GM04504 (cell line): ENCODE measurements at places on chromosomes 4 and X.

DNA sequence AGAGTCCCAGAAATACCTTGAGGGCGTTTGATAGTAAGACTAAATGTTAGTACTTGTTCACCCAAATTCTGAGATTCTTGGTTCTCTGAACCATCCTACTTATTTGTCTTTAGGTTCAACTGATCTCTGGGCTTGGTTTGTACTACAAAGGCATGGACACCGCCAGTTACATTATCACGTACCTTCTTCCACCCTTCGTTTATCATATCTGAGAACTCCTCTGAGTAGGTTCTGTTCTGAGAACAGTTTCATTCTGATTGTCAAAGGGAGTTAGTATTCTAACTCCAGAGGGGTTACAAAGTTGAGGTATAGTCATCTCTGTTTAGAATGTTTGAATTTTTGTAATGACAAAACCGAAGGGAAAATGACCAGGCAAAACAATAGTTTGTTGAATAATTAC lies 19.3 kb downstream of the ZFX start:
- DNase-seq = no peak

- DNase-seq = no peak
These were observed 16.0 kb downstream of the SULT1E1 start for GRCh38 chr4:69843932-69844331.

DNA sequence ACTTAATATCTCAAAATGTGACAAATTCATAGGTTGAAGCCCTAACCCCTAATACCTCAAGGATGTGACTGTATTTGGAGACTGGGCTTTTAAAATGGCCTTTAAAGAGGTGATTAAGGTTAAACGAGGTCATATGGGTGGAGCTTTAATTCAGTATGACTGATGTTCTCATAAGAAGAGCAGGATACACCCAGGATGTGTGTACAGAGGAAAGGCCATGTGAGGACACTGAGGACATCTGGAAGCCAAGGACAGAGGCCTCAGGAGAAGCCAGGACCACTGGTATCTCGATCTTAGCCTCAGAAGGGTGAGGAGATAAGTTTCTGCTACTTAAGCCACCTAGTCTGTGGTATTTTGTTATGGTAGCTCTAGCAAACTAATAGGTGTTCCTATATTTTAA lies 49.0 kb upstream of the SHISA3 start:
- no peak for DNase-seq

- no peak for DNase-seq
These were observed 880.2 kb downstream of the RAPGEF2 start for GRCh38 chr4:159983082-159983481.

GRCh38 chr4:15792974-15793373 lies 14.8 kb downstream of the CD38 start:
- no peak for DNase-seq

- no peak for DNase-seq
These were observed 228.9 kb upstream of the RPS6KA3 start for GRCh38 chrX:20495575-20495974.

- no peak for DNase-seq
These were observed 4.4 kb downstream of the CTAG2 start for GRCh38 chrX:154648931-154649330.

- DNase-seq = no peak
These were observed 250.0 kb upstream of the NDST3 start for GRCh38 chr4:117784266-117784665.

- DNase-seq = no peak
These were observed 86.0 kb downstream of the FAT4 start for GRCh38 chr4:125400756-125401155.

DNA sequence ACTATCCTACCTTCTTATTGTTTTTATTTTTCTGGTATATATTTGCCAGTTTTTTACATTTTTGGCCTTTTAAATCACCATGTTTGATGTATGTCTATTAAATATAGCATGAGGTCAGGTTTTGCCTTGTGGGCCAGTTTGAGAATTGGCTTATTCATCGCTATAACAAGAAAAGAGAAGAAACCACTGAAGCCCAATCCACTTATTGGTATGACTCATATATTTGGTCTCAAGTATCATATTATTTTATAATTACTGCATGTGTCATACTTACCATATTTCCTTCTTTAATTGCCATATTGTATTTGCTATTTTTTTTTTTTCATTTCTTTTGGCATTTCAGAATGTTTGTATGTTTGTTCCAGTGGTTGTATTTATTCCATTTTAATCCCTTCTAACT lies 99.3 kb downstream of the IRF2 start:
- no peak for DNase-seq

- no peak for DNase-seq
These were observed 825 bp upstream of the RASGEF1B start for GRCh38 chr4:81472281-81473182.

DNA sequence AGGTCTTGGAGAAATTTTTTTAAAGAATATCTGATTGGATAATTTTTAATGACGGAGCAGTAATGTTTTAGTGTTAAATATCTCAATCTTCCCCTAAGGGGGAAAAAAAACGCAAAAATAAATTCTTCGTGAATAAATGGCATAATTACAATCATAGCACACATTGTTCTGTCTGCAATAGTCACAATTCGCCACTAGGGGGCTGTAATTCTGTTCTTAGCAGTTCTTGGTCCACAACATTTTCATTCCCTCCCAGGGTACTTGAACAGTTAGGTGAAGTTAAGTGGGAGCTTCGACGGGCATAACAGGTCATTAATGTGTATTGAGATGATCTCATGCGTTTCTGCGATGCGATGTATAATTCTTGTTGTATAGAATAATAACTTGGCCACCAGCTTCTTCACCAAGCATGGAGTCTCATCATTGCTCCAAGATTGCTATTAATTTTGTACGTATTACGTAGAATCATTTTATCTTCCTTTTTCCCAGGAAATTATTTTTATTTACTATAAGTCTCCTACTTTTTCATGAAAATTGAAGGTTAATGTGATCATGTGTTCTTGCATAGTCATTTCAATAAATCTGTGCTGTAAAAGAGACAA lies 27.2 kb downstream of the HTR2C start:
- DNase-seq = no peak

- DNase-seq = no peak
These were observed 502.8 kb downstream of the CFAP47 start for GRCh38 chrX:36422368-36422767.

DNA sequence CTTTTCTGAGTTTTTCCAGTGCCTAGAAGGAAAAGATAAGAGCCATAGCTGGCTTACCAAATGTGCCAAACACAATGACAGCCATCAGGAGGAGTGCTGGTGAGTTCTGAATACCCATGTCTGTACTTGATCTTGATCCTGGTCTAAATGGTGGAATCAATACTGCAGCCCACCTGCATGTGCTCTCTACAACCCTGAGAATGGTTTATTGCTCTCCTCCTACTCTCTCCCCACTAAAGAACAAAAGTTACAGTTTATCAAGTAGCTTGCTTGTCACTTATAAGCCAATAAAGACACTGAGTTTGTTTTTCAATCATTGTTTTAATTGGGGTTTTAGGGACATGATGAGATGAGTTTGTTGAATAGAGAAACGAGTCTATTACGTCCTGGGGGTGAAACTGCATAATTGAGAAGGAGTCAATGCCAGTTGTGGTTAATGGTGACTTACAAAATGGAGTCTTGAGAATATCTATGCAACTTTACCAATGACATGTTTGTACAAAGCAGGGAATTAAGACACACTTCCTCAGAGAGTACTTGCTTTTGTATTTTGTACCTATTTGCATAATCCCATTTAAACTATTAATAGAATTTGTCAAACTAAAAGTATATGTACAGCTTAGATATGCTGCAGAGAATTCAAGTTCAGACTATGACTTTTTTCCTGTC lies 20.8 kb upstream of the CXCL3 start:
- DNase-seq = no peak

DNA sequence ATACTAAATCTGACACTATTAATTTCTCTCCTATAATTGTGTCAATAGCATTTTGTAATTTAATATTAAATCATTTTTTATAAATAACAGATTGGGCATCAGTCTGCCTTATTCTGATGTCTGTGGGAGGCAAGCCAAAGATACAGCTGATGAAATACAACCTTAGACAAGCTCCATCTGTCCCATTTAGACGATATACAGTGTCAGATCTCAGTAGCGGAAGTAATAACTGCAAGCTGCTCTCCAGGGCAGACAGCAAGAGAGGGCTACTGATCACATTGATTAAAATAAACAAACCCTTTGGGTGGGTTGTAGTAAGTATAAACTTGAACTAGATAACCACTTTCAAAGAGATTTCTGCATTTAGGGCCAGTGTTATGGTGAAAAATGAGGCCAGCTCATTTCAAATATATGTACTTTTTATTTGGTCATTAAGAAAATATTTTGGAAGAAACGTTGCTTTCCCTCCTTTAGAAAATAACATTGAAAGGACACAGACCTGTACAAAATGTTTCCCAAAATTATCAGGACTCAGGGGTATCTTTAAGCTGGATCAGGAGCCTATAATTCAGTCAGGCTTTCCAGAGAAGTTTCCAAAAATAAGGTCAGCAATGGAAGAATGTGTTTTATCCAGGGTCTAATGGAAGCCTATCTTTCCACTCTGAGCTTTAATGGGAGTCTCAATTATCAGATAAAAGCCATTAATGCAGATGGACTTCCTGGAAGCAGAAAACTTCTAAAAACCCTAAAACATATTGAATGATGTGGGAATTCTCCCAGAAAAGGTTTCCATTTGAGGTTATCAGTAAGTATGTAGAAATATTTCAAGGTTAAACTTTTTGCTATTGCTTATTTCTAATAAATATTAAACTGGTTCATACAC lies 1028.8 kb upstream of the IGFBP7 start:
- DNase-seq = no peak

GRCh38 chrX:56588397-56589188 lies 25.2 kb downstream of the UBQLN2 start:
- no peak for DNase-seq

DNA sequence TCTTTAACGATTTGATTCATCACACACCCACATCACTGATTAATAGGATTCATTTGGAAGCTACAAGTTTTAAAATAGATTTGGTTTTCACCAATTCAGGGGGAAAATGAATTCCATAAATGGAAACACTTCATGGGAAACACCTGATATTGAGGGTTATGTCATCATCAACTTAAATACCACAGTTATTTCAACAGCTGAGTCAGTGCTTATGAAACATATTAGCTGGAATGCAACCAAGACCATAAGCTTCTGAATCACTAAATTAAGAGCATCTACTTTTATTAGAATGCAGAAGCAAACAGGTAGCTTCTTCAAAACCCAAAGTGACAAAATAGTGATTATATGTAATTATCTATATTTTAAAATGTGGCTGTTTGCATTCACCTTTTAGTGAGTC lies 207.8 kb upstream of the DCAF8L1 start:
- no peak for DNase-seq

DNA sequence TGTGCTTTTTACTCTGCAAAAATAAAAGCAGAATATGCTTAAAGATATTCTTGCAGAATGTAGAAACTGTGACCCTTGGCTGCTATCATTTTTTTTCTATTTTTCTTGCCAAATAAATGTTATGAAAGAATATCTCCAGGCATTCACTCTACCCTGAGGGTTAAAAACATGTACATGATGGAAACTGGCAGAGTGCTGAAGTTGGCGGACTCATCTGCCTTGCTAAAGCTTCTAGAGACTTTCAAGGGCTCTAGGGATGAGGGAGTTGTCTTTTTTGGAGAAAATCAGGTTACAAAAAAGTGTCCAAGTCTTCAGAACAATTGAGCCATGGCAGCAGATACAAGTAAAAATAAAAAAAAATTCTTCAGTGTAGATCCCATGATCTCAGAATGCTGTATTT lies 40.5 kb upstream of the NRK start:
- DNase-seq = no peak

GRCh38 chrX:12614266-12614665 lies 176.9 kb upstream of the PRPS2 start:
- DNase-seq = no peak

- DNase-seq = peak; percentile 80
These were observed 16.1 kb downstream of the TNIP3 start for GRCh38 chr4:121148000-121148399.

DNA sequence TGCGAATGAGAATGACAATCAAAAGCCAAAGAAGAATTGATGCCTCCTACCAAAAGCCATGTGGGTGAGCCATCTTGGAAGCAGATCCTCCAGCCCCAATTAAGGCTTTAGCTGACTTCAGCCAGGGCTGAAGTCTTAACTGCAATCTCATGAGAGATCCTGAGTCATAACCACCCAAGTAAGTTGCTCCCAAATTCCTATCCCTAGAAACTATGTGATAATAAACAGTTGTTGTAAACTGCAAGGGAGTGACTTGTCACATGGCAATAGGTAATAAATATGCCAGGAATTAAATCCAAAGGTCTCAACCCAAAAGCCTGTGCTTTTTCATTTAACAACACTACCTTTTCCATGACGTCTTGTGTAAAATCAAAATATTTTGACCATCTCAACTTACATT lies 154.2 kb upstream of the TBL1X start:
- peak; percentile 34 for DNase-seq

GRCh38 chr4:187865914-187866313 lies 129.7 kb upstream of the ZFP42 start:
- DNase-seq = no peak

GRCh38 chrX:1649621-1650020 lies 34.8 kb downstream of the ASMT start:
- DNase-seq = no peak

GRCh38 chrX:148365233-148365632 lies 135.2 kb upstream of the AFF2 start:
- DNase-seq = no peak

DNA sequence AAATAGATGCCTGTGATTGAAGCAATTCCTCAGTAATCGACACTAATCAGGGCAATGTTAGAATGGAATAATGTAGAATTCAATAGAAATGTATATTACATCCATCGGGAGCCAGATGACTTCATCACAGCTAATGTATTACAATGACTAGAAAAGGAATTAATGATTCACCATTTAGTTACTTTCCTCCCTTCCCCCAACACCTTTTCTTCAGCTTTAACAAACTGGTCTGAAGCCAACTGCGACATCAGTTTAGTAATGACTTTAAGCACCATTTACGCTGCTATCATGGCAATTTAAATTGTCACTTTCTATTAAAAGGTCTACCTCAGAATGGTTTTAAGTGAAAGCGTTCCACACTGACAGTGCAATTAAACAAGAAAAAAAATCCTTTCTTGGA lies 45.1 kb downstream of the SUPT20HL2 start:
- DNase-seq = no peak

- DNase-seq = no peak
These were observed 24.0 kb downstream of the ASB9 start for GRCh38 chrX:15245896-15246295.

- DNase-seq = no peak
These were observed 37.8 kb downstream of the CNKSR2 start for GRCh38 chrX:21412029-21412428.

DNA sequence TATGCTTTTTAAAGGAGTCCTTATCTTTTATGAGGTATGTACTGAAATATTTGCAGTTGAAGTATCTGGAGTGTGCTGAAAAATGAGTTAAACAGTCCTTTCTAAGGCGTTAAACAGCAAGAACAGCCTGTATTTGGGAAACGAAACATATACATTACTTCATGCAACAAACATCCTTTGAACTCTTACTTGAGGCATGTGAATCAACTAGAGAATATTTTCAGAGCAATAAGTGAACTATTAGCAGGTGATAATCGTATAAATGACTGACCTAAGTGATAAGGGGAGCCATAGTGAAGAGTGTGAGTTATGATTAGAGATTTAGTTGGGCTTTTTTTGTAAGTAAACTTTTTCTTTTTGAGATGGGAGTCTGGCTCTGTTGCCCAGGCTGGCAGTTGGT lies 45.9 kb upstream of the RHOH start:
- no peak for DNase-seq
